ENCODE measurements at places on chromosomes 2 and 18.

- DNase-seq: no peak
These were observed 883.2 kb upstream of the PIK3C3 start for GRCh38 chr18:41071826-41072225.

- no peak for DNase-seq
These were observed 29.7 kb downstream of the CNDP1 start for GRCh38 chr18:74563999-74564398.

DNA sequence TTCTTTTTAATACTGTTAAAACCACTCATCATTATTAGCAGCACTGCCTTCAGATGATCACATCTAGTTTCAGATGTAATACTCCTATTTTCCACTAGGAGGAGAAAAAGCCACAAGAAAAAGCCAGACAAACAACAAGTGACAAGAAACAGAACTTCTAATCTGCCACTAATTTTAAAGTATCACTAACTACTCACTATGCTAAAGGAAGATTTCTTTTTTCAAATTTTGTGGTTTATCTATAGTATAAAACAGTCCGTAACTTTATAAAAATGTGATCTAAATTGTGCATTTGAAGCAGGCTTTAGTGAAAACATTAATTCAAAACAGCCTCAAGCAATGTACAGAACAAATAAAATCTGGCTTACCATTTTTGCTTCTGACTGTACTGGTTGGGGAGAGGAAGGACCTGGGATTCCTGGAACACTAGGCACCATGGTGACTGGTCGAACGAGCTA lies 56.8 kb downstream of the ATF2 start:
- no peak for DNase-seq

DNA sequence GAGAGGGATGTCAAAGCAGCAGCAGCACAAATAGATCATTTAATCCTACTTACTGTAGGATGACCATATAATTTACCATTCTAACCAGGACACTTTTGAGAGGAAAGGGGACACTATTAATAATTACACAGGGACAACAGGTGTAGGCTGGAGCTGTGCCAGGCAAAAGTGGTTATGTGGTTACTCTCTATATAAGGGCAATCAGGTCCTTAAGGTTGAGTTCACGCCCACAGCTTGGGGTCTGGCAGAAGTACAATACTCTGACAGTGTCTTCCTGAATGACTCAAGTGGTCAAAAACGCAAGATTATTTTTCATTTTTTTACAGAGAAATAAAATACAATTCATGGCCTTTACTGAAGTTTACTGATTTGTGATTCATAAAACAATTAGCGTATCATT lies 2.8 kb downstream of the PREPL start:
- peak; percentile 4 for DNase-seq

GRCh38 chr2:79980116-79980515 lies 324.4 kb downstream of the LRRTM1 start:
- no peak for DNase-seq

DNA sequence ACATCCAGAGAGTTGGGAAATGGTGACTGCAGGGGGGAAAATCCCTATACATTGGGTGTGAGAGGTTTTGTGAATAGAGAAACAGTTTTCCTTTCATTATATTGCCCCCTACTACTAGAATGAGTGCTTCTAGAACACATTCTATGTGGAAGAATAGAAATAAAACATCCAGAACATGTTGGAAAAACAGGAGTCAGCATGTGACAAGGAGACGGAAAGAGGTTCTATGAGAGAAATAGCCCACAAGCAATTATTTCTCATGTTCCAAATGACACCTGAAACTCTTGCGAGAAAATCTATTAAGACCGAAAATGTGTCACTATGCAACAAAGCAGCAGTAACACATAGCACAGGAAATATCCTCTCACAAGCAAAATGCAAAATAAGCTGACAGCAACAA lies 202.7 kb upstream of the SPOPL start:
- no peak for DNase-seq

GRCh38 chr2:129777146-129777545 lies 202.3 kb upstream of the RAB6C start:
- no peak for DNase-seq

- no peak for DNase-seq
These were observed 459 bp upstream of the EFR3B start for GRCh38 chr2:25041307-25041927.

GRCh38 chr2:127847931-127848330 lies 10.0 kb downstream of the POLR2D start:
- no peak for DNase-seq

GRCh38 chr2:222904557-222905258 lies 43.9 kb downstream of the ACSL3 start:
- no peak for DNase-seq

DNA sequence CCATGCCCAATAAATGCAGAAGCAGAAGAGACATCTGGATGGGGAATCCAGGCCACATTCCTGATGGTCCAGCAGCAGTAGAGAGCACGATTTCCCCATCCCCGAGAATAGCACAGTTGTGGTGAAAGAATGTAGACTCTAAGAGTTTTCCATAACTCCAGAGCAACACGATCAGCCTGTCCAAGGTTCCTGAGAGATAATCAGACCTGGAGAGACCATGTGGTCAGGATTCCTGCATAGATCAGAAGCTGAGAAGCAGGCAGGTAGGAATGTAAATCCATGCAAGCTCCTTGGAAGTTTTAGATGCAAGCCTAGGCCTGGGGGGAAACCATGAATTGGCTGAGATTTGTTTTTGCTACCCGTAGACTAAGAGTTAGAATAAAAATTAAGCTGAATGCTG lies 34.2 kb upstream of the PTPRM start:
- no peak for DNase-seq

DNA sequence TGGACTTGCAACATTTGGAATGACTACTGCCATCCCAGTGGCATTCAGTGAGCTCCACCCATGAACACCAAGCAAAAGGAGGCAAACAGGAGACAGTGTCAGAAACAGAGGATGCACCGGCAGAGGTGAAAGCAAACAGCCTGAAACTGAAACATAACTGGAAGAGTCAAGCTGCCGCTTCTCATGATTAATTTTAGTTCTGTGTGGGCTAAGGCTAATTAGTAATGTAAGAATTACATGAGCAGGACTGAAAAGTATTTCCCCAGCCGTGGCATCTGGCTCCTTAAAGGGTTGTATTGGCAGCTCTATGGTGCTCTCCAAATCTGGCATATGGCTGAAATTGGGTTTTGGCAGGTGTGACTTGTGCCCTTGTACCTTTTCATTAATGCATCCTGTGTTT lies 1108.1 kb downstream of the TSN start:
- no peak for DNase-seq

DNA sequence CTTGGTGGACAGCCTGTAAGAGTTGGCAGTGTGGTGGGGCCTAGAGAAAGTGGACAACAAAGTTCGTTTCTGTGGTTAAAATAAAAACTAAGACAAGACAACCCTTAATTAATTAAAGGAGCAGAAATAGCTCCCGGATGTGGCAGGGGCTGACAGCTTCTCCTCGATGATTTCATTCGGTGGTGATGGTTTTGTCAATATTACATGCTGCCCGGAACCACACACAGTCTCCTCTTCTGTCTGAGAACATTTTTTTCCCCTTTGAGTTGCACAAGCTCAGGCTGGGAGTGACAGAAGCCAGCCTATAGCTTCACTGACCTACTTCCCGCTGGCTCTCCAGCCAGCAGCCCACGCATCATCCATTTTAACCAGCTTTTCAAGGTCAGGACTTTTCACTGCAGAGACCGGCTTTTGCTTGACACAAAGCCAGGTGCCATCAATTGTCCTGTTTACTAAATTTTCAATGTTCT lies 378.8 kb downstream of the SLC4A3 start:
- DNase-seq: no peak

- DNase-seq: no peak
These were observed 20.5 kb downstream of the PDIA6 start for GRCh38 chr2:10792001-10792634.

DNA sequence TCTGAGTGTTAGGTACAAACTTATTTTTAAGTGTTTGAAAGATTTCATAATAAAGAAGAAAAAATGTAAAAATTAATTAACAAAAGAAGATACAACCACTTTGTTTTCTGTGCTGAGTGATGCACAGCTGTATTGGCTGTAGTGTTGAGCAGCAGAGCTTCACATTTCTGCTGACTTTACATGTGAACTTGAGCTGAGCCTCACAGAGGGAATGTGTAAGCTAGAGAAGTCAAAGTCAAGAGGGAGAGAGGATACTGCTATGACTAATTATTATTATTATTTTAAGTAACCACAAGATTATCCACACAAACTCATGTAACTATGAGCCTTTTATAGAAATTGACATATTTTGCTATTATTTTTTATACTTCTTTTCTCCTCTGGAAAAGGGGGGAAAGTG lies 159.1 kb upstream of the ZSWIM2 start:
- DNase-seq: no peak

DNA sequence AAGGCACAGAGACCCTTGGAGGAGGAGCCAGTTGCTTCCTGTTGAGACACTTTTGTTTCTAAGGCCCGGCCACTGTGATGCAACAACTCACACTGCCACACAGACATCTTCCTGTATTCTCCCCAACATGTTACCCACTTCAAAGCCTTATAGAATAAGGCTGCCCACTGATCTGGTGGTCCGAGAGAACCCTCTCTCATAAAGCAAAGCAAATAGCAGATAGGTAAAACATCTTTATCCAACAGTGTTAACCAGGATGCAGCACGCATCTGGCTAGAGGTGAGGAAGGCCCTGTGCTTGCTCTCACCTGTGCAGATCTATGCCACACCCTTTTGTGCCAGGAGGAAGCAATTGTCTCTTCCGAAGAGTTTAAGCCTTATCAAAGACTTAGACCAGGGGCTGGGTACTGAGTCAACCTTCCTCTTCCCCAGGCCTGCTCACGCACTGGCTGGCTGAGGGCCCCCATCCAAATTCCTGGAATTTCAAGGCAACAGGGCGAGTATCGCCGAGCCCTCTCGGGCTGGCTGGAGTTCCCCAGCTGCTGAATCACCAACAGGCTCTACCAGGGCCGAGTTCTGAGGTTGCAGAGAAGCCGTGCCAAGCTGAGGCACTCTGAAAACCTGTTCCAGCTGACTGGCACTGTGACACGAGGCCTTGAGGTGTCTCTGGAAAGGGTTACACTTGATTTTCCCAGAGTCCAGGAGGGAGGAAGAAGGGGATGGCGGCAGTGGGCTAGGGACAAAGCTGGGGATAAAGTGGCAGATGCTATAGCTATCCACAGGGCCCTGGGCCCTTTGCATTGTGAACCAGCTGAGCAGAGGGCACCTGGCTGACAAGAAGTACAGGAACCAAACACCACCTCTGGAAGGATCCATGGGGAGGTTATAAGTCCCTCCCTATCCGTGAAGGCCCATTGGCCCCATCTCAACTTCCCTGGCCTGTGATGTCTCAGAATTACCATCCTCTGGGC lies 29.3 kb downstream of the TGFA start:
- DNase-seq: no peak

GRCh38 chr2:8310557-8311455 lies 371.1 kb upstream of the ID2 start:
- DNase-seq: no peak

DNA sequence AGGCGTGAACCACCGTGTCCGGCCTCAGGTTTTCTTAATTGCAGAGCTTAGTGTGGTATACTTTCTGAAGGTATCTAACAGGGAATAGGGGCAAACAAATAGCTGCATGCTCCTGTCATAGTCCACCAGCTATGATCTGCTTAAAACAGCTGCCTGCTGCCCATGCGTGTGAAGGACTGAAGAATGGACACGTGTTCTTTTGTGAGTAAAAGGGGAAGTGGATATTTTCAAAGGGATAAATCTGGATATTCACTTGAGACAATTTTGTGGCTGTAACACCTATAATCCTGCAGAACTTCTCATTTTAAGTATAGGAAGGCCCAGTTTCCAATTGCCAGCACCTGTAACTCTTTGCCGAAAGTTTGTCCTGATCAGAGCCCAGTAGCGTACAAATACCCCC lies 44.7 kb downstream of the TRPM8 start:
- DNase-seq: no peak

DNA sequence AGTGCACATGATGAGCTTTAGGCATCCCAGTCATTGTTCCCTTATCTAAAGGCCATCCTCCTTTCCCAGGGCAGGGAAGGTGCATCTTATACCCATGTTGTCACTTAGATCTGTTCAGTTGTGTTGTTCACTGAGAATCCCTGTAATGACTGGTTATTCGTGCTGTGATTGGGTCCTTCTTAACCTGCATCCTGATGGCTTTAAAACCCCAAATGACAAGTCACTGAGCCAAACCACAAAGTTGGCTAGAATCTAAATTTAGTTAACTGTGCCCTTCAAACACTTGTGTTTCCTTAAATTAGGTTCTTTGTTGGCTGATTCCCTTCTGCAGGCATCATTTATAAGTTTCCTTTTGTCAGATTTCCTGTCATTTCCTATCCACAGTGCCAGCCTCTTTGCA lies 58.5 kb upstream of the SLC16A14 start:
- no peak for DNase-seq

- no peak for DNase-seq
These were observed 867.4 kb downstream of the DSC3 start for GRCh38 chr18:30175061-30175574.

DNA sequence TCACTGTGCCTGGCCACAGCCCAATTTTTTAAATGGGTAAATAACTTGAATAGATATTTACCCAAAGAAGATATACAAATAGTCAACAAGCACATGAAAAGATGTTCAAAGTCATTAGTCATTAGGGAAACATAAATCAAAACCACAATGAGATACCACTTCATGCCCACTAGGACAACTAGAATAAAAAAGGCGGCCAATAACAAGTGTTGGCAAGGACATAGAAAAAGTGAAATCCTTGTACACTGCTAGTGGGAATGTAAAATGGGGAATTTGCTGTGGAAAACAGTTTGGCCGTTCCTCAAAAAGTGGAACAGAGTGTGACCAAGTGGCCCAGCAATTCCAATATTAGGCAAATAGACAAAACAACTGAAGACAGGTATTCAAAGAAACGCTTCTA lies 270.1 kb downstream of the TFCP2L1 start:
- no peak for DNase-seq

- DNase-seq: no peak
These were observed at the start of gene CYP27A1 for GRCh38 chr2:218781691-218782527. TSS of gene CYP27A1 (plus strand) at chr2:218782147. CDS start at chr2:218782183, 36 bp downstream.

- DNase-seq: no peak
These were observed 262.5 kb upstream of the ST6GAL2 start for GRCh38 chr2:107148496-107148895.

DNA sequence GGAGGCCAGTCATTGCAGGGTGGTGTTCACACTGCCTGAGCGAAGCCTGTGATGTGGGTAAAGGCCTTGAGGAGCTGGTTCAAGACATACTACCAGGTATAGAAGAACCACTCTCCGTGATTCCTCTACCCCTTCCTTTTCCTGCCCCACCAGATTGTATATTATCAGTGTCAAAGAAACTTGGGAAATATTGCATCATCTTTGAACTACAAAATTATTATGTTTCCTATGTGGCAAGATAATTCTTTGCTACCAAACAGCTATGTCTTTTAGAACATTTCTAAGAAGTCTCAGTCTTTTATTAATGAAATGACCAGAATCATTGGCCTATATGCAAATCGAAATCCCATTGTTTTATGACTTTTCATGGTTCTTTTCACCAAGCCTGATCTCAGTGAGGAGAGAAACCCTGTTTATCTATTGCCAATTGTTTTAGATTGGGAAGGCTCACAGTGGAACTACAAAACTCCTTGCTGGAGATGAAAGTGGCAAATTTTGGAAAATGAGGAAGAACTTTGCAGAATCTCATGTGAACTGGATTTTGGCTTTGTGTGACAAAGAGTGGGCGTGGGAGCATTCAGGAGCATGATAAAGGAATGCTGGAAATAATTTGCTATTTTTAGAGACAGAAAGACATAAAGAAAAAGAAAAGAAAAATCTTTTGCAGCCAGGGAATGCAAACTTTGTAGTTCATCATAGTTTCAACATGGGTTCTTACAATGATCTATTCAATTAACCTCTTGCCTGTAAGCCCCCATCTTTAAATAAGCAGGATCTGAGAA lies 286.9 kb downstream of the INSIG2 start:
- DNase-seq: no peak

GRCh38 chr18:59345556-59345955 lies 13.5 kb downstream of the LMAN1 start:
- no peak for DNase-seq

Data from stimulated activated CD8-positive, alpha-beta memory T cell treated with anti-CD3 and anti-CD28 coated beads, Interleukin-7, amount 100 ng/mL, for 1 hour (primary cell).